ENCODE measurements at places on chromosomes 16 and 17.

- DNase-seq = no peak
These were observed 2.8 kb downstream of the KRT10 start for GRCh38 chr17:40819528-40820125.

- DNase-seq = no peak
These were observed 29.7 kb downstream of the ESRP2 start for GRCh38 chr16:68206245-68206644.

DNA sequence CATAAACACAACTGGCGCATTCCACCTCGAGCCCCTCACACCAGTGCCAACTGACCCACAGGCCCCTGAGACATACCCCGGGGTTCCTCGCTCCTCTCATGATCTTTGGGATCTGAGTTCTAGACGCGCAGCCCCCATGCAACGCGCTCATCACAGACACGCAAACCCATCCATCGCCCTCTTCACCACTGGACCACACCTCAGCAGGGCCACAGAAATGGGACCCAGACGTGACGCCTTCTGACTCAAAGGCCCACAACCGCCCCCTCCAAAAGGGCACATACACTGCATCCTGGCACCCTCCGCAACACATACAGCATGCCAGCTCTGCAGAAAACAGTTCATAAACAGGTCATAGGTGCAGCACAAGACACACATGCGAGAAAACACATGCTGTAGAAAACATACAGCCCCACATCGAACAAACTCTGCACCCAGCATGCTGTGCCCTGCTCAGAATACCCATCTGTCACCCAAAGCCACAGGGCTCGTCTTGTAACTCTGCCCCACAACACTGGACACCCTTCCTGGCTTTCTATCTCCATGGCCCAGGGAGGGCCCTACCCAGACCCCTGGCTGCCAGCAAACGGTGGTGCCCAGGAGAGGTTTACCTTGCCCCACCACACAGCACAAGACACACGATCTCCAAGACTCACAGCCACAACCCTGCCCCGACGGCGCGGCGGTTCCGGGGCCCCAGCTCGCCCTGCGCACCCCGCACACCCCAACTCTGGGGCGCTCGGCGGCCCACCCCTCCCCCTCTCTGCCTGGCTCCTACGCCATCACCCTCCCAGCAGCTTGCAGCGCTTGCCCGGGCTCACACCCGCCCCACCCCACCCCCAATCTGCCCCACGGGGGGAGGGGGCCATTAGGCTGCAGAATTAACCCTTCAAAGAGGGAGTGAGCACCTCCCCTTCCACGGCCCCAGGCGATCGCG is 887 bp downstream of the ZBTB4 start:
- no peak for DNase-seq

GRCh38 chr17:50101346-50102163 is 6.4 kb downstream of the PDK2 start:
- no peak for DNase-seq

DNA sequence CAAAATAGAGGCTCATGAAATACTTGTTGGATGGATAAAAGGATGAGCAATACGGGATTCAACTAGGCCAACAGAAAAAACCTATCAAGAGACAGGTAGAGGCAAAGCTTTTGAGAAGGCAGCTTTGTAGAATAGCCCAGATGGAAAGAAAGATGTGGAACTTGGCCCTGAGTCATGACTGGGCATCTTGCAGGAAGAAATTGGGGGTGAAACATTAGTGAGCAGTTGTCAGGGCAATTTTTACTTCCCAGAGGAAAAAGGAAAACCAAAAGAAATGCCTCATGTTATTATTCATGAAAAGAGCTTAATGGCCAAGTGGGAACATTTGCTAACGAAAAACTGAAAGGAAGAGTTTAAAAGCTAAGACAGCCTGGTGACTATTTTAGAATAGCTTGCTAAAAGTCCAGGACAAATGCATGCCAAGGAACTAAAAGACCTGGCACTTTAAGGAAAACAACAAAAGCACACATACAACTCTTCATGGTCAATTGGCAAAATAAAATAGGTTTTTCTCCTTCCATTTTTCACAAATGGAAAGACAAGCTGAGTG is 180.1 kb downstream of the HS3ST3A1 start:
- no peak for DNase-seq

DNA sequence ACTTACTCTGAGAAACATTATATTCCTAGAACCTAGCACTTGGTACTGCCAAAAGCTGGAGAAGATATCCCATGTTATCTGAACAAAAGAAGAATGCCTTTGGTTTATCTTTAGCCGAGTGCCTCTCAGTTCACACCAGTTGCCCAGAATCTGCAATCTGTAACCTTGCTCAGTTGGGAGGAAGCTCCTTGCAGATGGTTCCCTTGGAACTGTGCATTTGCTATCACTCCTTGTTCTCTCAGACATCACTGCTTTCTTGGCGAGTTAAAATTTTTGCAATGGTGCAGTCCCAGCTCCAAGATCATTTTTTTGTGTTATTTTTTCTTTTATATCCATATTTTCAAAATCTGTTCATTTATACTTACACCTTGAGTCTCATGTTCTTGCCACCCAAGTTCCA is 446.5 kb downstream of the KCNJ2 start:
- no peak for DNase-seq

DNA sequence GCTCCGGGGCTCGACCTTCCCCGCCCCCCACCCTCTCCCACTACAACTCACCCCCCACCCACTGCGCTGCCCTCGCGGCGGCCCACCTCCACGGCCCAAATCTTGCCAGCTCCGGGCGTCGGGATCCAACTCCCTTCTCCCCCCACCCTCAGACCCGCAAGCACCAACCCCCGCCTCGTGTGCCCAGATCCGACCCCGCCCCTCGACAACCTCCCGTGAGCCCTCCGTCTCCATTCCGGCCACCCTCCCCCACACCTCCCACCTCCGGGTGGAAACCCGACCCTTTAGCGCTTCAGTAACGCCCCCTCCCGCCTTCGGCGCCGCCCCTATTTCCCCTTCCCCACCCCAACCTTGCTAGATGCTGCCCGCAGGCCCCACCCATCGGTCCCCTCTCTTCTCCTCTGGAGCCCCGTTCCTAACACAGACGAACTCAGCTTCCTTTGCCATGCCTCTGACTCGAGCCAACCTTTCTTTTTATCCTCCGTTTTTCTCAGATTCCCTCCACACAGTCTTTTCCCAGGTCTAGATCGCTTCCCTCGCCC is 717 bp downstream of the UBE2Z start:
- no peak for DNase-seq

DNA sequence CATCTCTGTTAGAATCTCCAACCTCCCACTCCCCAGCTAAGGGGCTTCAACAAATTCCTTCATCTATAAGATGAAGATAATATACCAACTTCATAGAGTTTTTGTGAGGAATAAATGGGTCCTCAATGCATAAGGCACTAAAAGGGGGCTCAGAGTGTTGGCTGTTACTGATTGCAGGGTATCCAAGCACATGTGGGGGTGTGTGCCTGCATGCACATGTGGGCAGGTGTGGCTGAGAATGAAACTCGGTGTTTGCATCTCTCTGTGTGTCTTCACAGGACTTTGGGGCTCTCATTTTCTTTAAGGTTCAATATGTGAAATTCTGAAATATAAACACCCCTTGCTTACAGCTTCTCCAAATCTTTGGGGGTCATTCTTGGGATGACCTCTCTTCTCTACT is 4.1 kb upstream of the PPP1R9B start:
- DNase-seq = no peak

GRCh38 chr16:20946015-20946629 is 45.6 kb downstream of the LYRM1 start:
- no peak for DNase-seq

- DNase-seq = peak; percentile 89
These were observed at the start of gene IST1 for GRCh38 chr16:71894921-71895678. IST1 (plus strand) TSS chr16:71895531; CDS start chr16:71915641, 20,110 bp downstream.

DNA sequence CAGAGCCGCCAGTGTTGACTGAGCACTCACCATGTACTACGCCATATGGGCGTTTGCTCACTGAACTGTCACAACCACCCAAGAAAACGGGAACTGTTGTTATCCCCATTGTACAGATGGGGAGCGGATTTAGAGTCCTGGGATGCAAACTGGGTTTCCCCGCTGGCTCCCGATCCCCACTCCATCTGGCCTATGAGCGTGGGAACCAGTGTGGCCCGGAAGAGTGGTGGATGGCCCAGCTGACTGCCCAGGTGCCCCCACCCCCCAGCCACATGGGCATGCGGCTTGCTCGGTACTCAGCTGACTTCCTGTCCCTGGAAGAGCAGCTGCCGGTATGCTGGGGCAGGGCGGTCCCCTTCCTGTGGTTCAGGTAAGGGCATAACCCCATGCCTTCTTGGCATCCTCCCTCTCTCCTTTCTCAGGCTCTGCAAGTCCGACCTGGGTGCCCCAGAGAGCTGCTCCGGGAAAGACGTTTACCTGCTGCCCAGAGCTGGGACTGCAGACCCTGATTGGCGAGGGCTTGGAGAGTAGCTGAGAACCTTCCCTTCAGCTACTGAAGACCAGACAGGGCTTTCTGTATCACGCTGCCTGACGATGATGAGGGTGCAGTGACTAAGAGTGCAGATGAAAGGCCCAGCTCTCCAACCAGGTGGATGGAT is 16.2 kb downstream of the SOCS3 start:
- no peak for DNase-seq

GRCh38 chr16:49575346-49576172 is 202.0 kb downstream of the C16orf78 start:
- DNase-seq = no peak

- DNase-seq = no peak
These were observed 5.9 kb upstream of the SSTR5 start for GRCh38 chr16:1066584-1067172.

DNA sequence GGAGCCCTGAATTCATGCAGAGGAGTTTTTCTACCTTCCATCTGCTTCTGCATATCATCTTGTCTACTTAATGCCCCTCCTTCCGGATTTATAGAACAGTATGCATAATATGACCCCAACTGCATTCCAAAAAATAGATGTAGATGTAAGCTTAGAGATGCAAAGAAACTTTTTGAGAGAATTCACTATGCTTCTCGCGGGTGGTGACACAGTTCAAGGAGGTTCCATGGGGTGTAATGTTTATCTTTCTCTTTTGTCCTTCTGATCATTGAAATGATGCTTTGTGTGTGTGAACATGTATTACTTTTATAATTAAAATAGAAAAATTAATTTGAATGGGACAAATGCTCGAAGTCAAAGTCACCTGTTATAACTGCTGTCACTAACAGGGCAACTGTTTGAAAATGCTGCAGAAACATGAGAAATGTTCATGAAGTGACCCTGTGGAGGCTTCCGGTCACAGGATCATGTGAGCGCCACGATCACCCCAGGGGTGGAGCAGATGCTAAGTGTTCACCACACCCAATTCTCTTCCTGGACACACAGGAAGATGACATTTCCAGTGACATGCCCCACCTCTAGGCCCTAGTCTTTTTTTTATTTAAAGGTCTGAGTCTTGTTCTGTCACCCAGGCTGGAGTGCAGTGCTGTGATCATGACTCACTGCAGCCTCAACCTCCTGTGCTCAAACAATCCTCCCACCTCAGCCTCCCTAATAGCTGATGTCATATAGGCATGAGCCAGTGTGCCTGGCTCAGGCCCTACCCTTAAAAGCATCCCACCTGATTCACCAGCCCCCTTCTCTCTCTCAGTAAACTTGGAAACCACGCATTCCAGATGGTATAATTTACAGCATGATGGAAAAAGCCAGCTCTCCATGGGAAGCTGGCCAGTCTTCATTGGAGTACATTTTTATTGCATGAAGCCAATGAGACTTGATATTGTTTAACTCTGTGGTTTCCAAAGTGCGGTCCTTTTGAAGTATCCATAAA is 21.0 kb upstream of the AGRP start:
- no peak for DNase-seq
